ENCODE measurements at places on chromosomes 7 and 10.

- no peak for DNase-seq
Measured at GRCh38 chr10:14293526-14293925, 37.2 kb downstream of the FRMD4A start.

DNA sequence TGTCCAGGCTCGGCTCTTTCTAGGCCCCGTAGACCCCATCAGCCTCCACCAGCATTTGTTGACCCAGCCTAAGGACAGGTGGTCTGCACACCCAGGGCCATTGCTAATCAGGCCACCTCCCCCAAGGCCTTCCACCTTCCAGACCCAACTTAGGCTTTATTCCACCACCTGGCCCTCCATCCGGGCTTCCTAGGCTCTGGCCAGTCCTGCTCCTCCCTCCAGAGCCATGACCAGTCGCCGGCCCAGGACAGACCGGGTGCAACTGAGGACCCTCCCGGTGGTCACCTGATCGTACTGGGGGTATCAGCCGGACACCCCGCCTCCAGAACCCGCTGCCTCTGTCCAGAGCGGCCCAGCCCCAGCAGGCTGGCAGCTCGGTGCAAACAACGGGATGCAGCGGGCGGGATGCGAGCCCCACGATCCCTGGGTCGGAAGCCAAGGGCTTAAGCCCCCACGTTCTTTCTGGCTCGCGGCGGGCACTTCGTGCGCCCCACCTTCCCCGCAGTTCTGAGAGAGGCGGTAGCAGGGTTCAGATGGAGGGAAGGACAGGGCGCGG, 545 bp downstream of the NACAD start:
- no peak for DNase-seq

DNA sequence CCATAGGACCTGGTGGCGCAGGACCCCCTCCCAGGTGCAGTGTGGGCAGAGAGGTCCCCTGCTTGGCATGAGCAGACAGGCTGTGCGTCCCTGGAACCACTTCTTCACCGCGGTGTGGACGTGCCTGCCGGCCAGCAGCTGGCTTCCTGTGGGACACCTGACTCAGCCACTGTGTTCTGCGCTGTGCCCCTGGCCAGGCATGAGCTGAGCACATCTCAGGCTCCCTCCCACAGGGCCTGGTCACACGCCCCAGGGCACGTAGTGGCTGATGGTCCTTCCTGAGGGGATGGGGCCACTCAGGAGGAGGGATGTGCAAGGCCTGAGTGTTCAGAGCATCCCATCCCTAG, 3.5 kb upstream of the DEPP1 start:
- no peak for DNase-seq

- DNase-seq = no peak
Measured at GRCh38 chr10:129027906-129028305, 439.1 kb upstream of the MGMT start.

GRCh38 chr7:140358412-140359051, 39.8 kb downstream of the SLC37A3 start:
- DNase-seq = no peak

Measured in DMS79 treated with DMSO at 0.1 percent for 48 hours (cell line).